NCI-H2029 (cell line): ENCODE measurements at places on chromosomes 2 and 18.

GRCh38 chr2:103161456-103162289, 399.8 kb downstream of the TMEM182 start:
- DNase-seq: peak; percentile 0

DNA sequence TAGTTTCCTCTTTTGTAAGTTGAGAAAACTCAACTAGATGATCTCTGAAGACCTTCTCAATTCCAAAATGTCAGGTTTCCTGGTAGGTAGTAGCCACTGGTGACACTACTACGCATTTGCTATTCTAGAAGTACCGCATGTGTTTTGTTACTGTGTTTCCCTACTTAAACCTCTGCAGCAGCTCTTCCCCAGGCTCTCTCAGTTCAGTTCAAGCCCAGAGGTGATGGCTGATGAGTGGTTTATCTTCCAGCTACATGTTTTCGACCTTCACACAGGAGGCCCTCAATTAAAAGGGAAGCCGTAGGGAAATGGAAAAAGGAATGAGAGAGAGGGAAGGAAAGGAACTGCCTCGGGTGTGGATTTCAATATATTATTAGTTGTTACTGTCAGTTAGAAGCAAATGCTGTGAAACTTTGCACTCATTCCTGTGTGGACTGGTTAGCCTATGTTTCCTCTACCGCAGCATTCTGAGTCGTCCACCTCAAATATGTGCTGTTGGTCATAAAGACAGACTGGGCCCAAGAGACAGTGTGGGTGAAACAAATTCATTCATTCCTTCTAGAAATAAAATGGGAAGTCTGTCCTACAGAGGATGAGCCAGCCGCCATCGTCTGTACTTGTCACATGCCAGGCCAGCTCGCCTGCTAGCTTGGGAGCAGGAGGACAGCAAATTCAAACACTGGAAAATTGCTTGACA, 455.2 kb upstream of the RAB12 start:
- DNase-seq: no peak

DNA sequence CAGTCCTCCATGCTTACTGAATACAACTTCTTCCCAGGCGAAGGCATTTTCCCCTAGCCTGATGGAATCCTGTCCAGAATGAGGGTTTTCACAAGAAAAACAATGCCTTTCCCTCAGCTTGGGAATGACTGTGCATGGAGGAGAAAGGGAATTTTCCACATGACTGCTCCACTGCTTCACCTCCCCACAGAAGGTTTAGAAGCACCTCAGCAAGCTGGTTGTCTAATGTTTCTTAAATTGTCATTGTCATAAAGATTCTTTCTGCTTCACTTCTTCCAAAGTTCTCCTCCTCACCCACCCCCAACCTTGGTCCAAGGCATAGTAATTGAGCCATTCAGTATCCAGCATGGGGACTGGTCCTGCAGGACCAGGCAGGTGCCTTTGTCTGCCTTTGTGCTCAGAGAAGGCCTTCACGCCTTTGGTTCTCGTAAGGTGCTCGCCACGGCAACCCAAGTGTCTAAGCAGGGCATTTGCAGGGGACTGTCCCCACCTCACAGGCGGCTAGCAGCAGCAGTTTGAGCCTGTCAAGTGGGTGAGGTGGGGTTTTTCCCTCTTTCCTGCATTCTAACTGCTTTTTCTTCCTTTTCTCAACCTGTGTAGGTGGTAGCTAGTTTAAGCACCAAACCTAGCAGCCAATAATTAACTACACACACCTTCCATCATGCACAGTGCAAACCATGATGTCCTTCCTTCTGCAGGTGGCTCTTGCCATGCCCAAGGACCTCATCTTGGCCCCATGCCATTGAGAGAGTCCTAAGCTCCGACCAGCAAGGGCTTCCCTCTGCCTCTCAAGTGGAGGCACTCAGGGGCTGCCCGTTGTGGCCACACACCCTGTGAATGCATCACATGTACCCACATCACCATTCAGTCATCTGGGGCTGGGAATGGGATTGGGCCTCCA, 65.7 kb upstream of the BCL2L11 start:
- peak; percentile 48 for DNase-seq

DNA sequence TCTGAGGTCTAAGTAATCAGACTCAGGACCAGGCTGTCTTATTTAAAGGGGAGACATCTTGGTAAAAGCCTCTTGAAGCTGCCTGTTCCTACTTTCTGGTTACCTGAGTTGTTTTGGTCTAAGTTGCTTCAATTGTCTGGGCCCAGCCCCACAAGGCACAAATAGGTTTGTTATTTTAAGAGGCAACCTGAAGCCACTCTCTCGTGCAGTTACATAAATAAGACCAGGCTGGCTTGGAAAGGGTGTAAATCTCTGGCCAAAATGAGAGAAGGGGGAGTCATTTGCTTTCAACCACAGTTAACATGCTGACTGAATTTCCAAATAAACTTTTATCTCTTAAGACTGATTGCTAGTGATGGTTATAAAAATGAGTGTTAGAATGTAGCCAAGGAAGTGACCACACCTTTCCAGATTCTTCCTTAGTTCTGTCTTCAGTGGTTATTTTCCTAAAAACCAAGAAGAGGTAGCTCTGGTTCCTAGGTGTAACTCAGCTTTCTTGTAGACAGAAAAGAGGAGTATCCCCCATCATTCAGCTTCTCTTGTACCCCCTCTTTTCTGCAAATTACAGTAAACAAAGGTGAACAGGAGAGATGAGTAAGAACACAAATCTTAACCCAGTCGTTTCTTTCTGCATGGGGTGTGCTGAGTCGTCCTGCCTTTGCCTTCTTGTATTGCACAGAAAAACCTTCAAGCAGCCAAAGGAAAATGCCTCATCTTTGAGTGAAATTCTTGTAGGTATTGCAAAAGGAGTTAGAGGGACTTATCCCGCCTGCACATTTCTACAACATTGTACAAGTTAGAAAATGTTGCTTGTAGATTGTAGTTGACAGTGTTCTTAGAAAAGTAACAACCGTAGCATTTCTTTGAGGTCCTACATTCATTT, 161.5 kb upstream of the NT5C1B start:
- no peak for DNase-seq

DNA sequence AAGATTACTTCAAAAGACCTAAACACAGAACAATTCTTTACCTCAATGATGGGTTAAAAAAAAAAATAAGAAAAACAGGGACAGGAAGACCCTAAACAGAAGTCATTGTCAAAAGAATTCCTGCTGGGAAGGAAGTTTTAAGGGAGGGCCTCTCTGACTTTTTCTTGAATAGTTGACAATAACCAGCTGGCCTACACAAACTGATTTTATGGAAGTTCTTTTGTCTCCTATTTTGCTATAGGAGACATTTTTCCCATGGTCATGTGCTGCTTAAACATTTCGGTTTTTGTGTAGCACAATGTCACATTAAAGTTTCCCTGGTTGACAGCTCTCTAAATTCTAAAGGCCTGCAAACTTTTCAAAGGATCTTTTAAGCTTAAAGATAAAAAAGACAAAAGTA, 55.3 kb downstream of the RFTN2 start:
- DNase-seq: no peak

- DNase-seq: no peak
Measured at GRCh38 chr2:28348149-28348567, 44.5 kb upstream of the FOSL2 start.

- DNase-seq: no peak
Measured at GRCh38 chr2:48445091-48445725, 84.7 kb upstream of the STON1 start.

GRCh38 chr2:172845028-172845630, 109.5 kb downstream of the RAPGEF4 start:
- no peak for DNase-seq

- no peak for DNase-seq
Measured at GRCh38 chr2:104538077-104538476, 315.8 kb upstream of the POU3F3 start.

- no peak for DNase-seq
Measured at GRCh38 chr18:67717800-67718199, 201.3 kb upstream of the DSEL start.

DNA sequence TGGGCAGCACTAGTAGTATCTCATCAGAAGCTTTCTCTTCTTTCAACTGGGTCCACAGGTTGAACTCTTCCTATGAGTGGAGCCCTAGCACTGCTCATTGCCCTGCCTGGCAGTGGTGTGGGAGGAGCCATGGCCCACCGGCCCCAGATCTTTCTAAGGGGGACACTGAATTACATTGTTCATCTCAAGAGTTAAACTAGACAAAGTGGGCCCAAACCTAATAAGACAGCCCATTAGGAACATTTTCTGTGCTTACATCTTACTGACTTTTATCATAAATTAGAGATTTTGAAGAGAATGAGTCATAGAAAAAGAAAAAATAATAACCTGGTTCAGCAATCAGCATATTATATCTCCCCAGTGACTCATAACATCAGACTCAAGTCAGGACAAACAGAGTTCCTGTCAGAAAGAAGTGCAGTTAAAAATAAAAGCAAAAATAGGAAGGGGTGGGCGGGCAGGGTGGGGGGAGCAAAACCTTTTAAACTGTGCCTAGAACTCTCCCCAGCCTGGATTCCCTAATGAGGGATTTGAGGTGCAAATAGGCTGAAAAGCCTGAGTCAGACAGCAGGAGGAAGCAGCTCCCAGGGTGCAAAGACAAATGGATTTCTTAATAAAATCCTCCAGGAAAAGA, 161.6 kb upstream of the TRIB2 start:
- DNase-seq: no peak

DNA sequence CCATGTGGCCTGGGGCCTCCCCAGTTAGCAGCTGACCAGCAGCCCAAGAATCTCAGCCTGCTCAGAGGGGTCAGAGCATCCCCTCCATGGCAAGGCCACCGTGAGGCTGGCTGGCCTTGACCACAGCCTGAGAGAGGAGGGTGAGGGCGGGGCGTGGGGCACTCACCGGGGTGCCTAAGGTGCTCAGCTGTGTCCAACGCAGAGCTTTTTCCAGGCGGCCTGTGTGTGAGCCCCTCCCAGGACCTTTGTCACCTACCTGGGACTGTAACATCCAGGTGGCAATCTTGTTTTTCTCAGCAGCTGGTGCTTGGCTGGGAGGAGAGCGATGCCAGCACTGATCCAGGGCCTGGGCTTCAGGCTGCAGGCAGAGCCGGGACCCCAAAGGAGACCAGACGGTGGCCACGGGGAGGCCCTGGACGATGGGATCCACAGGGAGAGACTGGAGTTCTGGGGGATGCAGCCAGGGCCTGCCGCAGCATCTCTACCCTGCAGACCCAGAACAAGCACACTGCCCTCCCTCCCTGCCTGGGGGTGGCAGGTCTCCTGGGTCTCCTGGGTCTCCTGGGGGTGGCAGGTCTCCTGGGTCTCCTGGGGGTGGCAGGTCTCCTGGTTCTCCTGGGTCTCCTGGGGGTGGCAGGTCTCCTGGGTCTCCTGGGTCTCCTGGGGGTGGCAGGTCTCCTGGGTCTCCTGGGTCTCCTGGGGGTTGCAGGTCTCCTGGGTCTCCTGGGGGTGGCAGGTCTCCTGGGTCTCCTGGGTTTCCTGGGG, 12.3 kb downstream of the SNED1 start:
- DNase-seq: no peak

DNA sequence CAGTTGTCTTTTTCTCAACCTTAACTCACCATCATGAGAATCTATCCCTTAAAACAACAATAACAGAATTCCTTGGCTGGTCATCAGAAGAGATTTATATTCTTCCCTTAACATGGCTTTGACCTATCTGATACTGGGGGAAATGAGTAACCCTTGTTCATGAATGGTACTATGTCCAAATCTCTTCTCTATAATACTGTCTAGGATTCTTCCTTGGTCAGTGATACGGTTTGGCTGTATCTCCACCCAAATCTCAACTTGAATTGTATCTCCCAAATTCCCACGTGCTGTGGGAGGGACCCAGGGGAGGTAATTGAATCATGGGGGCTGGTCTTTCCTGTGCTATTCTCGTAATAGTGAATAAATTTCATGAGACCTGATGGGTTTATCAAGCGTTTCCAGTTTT, 282.0 kb upstream of the SIX2 start:
- no peak for DNase-seq

DNA sequence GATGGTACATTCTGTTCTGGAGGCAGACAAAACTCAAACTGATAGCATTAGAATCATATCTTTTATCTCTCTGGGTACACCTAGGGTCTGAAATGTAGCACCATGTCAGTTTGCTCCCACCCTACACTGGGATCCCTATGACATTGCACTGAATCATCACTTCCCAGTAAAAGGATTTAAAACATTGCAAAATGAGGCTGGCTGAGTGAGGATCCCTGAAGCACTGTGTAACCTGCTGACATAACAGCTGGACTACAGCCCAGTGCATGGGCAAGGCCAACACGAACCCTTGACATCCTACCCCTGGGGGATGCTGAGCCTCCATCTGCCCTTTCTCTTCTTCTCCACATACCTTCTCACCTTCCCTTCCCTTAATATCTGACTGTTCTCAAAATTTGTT, 253.2 kb downstream of the TTC32 start:
- DNase-seq: no peak

- DNase-seq: no peak
Measured at GRCh38 chr2:229633556-229633955, 80.8 kb downstream of the DNER start.

GRCh38 chr2:200791905-200792304, 19.8 kb upstream of the BZW1 start:
- no peak for DNase-seq

GRCh38 chr2:197007716-197008628, 81.5 kb upstream of the PGAP1 start:
- DNase-seq: no peak

DNA sequence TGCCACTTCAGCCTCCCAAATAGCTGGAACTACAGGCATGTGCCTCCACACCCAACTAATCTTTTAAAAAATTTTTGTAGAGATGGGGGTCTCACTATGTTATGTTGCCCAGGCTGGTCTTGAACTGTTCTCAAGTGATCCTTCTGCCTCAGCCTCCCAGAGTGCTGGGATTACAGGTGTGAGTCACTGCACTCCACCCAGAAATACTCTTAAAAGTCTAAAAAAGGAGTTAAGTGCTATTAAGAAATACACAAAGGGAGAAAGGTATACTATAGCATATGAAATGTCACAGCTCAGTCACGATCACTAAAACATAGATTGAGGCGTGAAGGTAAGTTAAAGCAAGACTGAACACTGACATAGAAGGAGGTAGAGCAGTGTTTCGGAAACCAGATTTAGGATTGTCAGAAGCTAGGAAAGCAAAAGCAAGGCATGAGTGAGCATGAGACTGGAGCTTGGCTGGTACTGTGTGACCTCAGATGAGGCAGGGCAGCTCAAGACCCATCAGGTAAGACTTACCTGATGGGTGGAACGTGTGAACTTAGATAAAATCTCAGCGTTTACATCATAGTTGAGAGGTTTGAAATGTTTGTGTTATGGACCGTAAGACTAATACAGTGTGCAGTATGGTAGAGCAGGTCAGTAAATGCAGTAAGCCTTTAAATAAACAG, 9.2 kb downstream of the CCNYL1 start:
- no peak for DNase-seq
